Activated CD4-positive, alpha-beta T cell treated with anti-CD3 and anti-CD28 coated beads, Interleukin-2, amount 50 U/mL, for 24 hours (primary cell): ENCODE measurements at places on chromosomes 4 and X.

GRCh38 chr4:65893957-65894755, 223.9 kb upstream of the EPHA5 start:
- no peak for DNase-seq

GRCh38 chr4:7381890-7382633, 52.7 kb downstream of the PSAPL1 start:
- DNase-seq: no peak

DNA sequence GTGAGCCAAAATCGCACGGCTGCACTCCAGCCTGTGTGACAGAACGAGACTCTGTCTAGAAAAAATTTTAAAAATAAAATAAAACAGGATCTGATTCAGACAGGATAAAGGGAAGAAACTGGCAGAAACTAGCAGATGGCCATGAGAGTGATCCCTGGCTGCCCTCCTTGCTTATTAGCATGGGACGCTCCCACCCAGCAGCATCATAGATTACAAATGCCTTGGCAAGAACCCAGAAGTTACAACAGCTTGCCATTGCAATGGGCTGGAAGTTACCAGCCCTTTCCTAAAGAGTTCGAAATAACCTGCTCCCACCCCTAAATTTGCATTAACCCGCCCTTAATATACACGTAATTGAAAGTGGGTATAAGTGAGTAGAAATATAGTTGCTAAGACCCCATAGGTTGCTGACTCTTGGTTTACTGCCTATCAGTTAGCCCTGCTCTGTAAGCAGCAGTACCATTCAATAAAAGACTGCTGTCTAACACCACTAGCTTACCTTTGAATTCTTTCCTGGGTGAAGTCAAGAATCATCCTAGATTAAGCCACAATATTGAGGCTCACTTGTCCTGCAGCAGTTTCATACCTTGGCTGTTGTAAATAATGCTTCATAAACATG, 9.1 kb upstream of the XAGE2 start:
- DNase-seq: no peak

- no peak for DNase-seq
These were observed 357.7 kb upstream of the PCDH7 start for GRCh38 chr4:30362436-30362835.

- DNase-seq: no peak
These were observed 92.0 kb downstream of the IRF2 start for GRCh38 chr4:184382189-184382846.

GRCh38 chr4:74328501-74328900, 20.2 kb downstream of the EPGN start:
- DNase-seq: no peak

DNA sequence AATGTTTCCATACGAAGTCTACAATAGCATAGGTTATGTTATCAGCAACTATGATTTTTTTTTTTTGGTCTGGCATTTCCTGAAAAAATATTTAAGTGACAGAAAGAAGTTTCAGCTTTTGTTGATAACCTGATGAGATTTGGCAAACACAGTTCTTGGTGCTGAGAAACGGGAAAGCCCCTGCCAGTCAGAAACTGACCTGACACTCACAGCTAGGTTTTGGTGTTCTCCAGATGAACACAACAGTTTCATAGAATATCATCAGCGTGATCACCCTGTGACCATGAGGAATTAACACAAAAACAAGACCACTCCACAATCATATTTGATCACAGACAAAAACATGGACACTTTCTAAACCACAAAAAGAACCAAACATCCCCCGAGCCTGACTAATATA, 152.5 kb upstream of the DCAF8L1 start:
- no peak for DNase-seq

- DNase-seq: no peak
These were observed 200.9 kb downstream of the NKX6-1 start for GRCh38 chr4:84298023-84298718.

GRCh38 chrX:43551590-43551989, 104.5 kb upstream of the MAOA start:
- no peak for DNase-seq

- DNase-seq: no peak
These were observed 990.2 kb downstream of the STPG2 start for GRCh38 chr4:97153042-97153441.
